ENCODE measurements at places on chromosomes 5 and 9. TPM values are rescaled to one million over a fixed set of nuclear protein-coding genes. Genes with fewer than 3 reads are reported as not detected.

Gene LCN2
- total RNA-seq, result not detected

Gene GRM6
- not detected for total RNA-seq

Gene SPIN1
- 128 TPM for total RNA-seq

Gene SHISAL2B
- not detected for total RNA-seq

Gene HMCN2
- 0.07 TPM for total RNA-seq

Gene ADGRD2
- not detected for total RNA-seq

Gene TTC23L
- total RNA-seq, result not detected

Gene CCDC183
- 0.52 TPM for total RNA-seq

Gene ARHGEF37
- total RNA-seq, result 7.1 TPM

Gene NTNG2
- total RNA-seq, result 3.8 TPM

Gene RASEF
- 0.07 TPM for total RNA-seq

Gene SPEF2
- 2.0 TPM for total RNA-seq

Gene LCP2
- total RNA-seq, result not detected

Gene GPR151
- not detected for total RNA-seq

Gene PCDHA1
- not detected for total RNA-seq

Gene INSL6
- not detected for total RNA-seq

Gene CCIN
- total RNA-seq, result 3.6 TPM

Gene FRRS1L
- total RNA-seq, result 0.10 TPM

Gene HSD17B3
- not detected for total RNA-seq

Gene SPARC
- total RNA-seq, result 3,440 TPM

Gene RNF208
- 2.8 TPM for total RNA-seq

Gene STK32A
- total RNA-seq, result 3.5 TPM

Gene OCLN
- 1.1 TPM for total RNA-seq

Gene WWC1
- total RNA-seq, result 0.99 TPM

Gene ANKH
- 83.0 TPM for total RNA-seq

Gene CER1
- not detected for total RNA-seq

Gene GLT6D1
- total RNA-seq, result not detected

Gene PSD2
- 0.17 TPM for total RNA-seq

Gene TLR4
- 35.8 TPM for total RNA-seq

Gene NEUROG1
- total RNA-seq, result not detected

Gene PARP8
- total RNA-seq, result 21.5 TPM

Gene PCDHA5
- 0.07 TPM for total RNA-seq

Gene NUTM2F
- total RNA-seq, result not detected

Gene PLPP7
- 18.9 TPM for total RNA-seq

Gene OBP2B
- total RNA-seq, result not detected

Gene AFAP1L1
- 14.9 TPM for total RNA-seq

Gene CDKN2B-AS1
- 1.3 TPM for total RNA-seq

Gene SPATA31D4
- not detected for total RNA-seq

Gene PHF24
- 0.10 TPM for total RNA-seq

Gene DOCK8
- 0.26 TPM for total RNA-seq
